Activated naive CD8-positive, alpha-beta T cell treated with anti-CD3 and anti-CD28 coated beads for 36 hours (primary cell): ENCODE measurements at places on chromosomes 12 and 14. TPM values are rescaled to one million over a fixed set of nuclear protein-coding genes. Genes with fewer than 3 reads are reported as not detected.

DNA sequence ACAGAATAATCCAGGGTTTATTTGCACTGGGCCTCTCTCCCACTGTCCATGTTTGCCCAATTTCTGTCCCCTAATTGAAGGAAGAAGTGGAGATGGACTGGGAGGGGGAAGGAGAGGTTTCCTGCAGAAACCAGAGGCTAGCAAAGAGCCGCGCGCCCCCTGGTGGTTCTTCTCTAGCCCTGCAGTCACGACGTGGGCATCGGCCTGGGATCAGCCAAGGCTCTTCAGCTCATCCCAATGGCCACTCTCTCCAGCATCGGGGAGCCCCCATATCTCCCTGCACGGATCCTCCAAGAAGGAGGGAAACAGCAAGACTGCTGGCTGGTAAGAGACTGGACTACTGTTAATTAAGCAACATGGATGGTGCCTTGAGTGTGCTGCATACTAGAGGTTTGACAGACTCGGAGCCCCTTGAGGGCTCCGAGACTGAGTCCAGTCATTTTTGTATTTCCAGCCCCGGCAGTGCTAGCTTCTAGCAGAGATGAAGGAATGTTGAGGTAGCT, 18.7 kb downstream of the ZBTB39 start:
- no peaks in the 10 kb centered on the region for H3K27me3 ChIP-seq
- H3K27ac ChIP-seq = no peak overlapping the region
- H3K4me3 ChIP-seq = no peak overlapping the region
- peaks cover 11% of the 10 kb centered on the region for H3K4me1 ChIP-seq
- peak; percentile 67 for DNase-seq

GRCh38 chr14:75558440-75558839, 20.0 kb upstream of the FLVCR2 start:
- DNase-seq = no peak
- peaks cover 35% of the 10 kb centered on the region for H3K4me1 ChIP-seq
- H3K27me3 ChIP-seq = no peaks in the 10 kb centered on the region

DNA sequence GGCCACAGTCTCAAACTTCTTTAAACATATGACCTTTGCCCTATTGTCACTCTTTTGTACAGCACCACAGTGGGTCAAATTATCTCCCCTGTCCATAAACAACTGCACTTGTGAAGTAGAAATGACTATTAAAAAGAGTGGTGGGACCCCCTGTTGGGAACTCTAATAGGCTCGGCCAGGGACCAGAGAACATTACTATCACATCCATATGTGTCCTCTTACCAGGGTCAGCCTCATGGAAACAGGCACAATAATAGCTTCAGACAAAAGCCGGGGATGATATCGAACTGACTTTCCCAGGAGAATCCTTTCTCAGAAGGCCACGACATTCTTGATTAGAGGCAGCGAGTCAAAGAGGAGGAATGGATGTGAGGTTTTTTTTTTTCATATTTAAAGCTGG, 96.6 kb downstream of the NKX2-1 start:
- H3K4me3 ChIP-seq = no peak overlapping the region
- H3K27ac ChIP-seq = no peak overlapping the region
- no peaks in the 10 kb centered on the region for H3K36me3 ChIP-seq
- peaks cover 6% of the 10 kb centered on the region for H3K27me3 ChIP-seq
- H3K4me1 ChIP-seq = no peaks in the 10 kb centered on the region

- no peaks in the 10 kb centered on the region for H3K36me3 ChIP-seq
- peaks cover 25% of the 10 kb centered on the region for H3K4me1 ChIP-seq
- H3K4me3 ChIP-seq = no peak overlapping the region
- H3K27ac ChIP-seq = no peak overlapping the region
- DNase-seq = no peak
- H3K27me3 ChIP-seq = no peaks in the 10 kb centered on the region
These were observed 22.7 kb upstream of the KRT78 start for GRCh38 chr12:52871291-52872039.

DNA sequence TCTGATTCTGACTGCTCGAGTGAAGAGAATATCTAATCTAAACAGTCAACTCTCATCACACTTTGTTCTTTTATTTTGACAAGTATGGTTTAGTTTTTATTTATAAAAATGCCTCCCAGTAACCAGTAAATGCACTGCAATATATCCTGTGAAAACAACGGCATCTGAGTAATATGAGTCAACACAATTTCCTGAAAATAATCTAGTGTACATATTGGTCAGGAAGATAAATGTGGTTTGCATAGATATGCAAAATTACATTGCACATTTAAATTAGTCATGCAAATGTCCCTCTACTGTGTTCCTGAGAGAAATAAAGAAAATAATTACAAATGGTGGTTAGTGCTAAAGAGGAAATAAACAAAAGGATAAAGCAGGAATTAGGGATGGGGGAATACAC, 1190.7 kb upstream of the SEL1L start:
- no peak overlapping the region for H3K27ac ChIP-seq
- DNase-seq = no peak
- no peaks in the 10 kb centered on the region for H3K36me3 ChIP-seq
- H3K27me3 ChIP-seq = no peaks in the 10 kb centered on the region
- no peak overlapping the region for H3K4me3 ChIP-seq

GRCh38 chr12:48075832-48076231, 30.0 kb downstream of the SENP1 start:
- no peaks in the 10 kb centered on the region for H3K4me1 ChIP-seq
- DNase-seq = no peak
- no peaks in the 10 kb centered on the region for H3K27me3 ChIP-seq
- peaks cover 25% of the 10 kb centered on the region for H3K36me3 ChIP-seq
- H3K4me3 ChIP-seq = no peak overlapping the region

DNA sequence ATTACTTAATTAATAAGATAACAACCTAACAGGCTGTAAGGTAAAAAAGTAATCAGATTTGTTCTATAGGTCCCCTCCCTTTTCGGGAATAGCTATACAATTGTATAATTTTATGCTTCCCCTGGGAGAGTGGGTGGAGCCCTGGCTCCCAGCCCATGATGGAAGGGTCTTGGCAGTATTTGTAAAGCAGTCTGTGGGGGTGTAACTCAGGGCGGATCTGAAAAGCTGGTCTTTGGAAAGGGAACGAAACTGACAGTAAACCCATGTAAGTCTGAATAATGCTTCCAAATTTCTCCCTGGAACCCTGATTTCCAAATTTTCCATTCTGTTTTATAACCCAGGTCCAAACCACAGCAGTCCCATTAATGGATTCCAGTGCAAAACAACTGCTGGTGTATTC, 110.4 kb downstream of the DAD1 start:
- no peaks in the 10 kb centered on the region for H3K4me1 ChIP-seq
- DNase-seq = no peak
- H3K27ac ChIP-seq = no peak overlapping the region
- H3K36me3 ChIP-seq = no peaks in the 10 kb centered on the region

- no peak for DNase-seq
- peaks cover 26% of the 10 kb centered on the region for H3K27me3 ChIP-seq
- H3K4me3 ChIP-seq = no peak overlapping the region
- H3K36me3 ChIP-seq = no peaks in the 10 kb centered on the region
These were observed 23.3 kb upstream of the HMGA2 start for GRCh38 chr12:65800937-65801336.

GRCh38 chr12:79835377-79835843, 99.5 kb downstream of the PPP1R12A start:
- DNase-seq = no peak
- H3K4me3 ChIP-seq = no peak overlapping the region
- H3K27me3 ChIP-seq = no peaks in the 10 kb centered on the region
- peaks cover 34% of the 10 kb centered on the region for H3K4me1 ChIP-seq

DNA sequence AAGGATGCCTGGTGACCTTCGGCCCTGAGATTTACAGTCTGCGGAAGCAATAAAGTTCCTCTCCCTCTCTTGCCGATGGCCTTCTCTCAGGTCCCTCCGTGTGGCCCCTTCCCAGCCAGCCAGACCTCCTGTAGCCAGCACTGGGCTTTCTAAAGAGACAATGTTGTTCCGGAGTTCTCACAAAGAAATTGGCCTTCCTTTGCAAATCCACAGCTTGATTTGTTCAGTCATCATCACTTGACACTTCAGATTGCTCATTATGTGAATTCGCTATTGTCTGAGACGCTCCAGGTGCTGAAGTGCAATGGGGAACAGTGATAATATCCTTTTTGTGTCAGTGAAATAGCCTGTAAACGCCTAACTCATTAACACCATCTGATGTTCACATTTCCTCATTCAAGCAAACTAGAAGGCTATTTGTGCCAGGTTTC, 43.7 kb upstream of the GPHB5 start:
- H3K36me3 ChIP-seq = peaks cover 2% of the 10 kb centered on the region
- H3K27ac ChIP-seq = no peak overlapping the region
- H3K27me3 ChIP-seq = peaks cover 5% of the 10 kb centered on the region

DNA sequence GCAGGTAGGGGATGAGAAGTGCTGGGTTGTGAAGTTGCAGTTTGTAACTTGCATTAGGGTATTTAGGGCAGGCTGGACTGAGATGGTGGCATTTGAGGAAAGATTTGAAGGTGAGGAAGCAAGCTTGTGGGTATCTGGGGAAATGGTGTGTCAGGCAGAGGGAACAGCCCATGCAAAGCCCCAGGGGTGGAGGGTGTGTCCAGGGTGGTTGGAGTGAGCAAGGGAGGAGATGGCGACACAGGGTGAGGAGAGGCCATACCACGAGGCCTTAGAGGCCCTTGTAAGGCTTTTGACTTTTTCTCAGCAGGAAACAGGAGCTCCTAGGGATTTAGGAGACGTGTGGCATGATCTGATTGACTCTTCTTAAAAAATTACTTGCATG, 136.9 kb downstream of the NUAK1 start:
- H3K4me3 ChIP-seq = no peak overlapping the region
- H3K36me3 ChIP-seq = no peaks in the 10 kb centered on the region
- H3K4me1 ChIP-seq = no peaks in the 10 kb centered on the region
- no peak for DNase-seq
- no peak overlapping the region for H3K27ac ChIP-seq

DNA sequence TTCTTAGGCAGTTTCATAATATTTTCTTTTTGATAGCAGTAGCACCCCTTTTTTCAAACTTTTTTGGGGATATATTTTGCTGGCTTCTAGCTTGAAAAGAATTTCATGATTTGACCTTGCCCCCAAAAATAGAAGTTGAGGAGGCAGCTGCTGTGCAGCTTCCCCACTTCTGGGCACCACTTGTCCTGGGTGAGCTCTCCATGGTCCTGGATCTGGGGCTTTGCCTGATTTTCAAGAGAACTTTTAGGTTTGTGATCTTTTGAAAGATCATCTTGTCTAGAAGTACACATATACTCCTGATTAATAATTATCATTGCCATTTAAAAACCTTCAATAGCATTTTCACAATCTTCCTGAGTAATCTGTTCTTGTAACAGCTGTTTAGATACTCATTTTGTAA, 271.6 kb downstream of the NPAS3 start:
- no peaks in the 10 kb centered on the region for H3K27me3 ChIP-seq
- H3K4me1 ChIP-seq = no peaks in the 10 kb centered on the region
- no peak overlapping the region for H3K4me3 ChIP-seq
- H3K27ac ChIP-seq = no peak overlapping the region

- H3K27me3 ChIP-seq = no peaks in the 10 kb centered on the region
- no peak for DNase-seq
- H3K4me1 ChIP-seq = no peaks in the 10 kb centered on the region
- H3K27ac ChIP-seq = no peak overlapping the region
- H3K36me3 ChIP-seq = no peaks in the 10 kb centered on the region
- H3K4me3 ChIP-seq = no peak overlapping the region
These were observed 923.1 kb upstream of the MDGA2 start for GRCh38 chr14:48598458-48598857.

DNA sequence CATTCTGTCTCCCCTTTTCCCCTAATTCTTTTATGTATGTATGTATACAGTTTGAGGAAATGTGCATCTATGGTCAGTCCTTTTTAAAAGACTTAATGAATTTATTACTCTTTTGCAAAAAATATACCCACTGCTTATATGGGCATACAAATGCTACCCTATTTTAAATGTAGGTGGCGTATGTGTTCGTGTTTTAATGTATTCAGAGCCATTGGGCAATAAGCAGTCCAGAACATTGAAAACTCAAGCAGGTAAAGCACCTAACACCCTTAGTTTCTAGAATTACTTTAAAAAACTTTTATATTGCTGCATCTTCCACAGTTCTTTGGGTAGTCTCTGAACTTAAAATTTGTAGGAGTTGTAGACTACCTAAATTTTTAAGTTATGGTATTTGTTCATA, 42.6 kb upstream of the A2ML1 start:
- no peak overlapping the region for H3K4me3 ChIP-seq
- DNase-seq = no peak
- no peak overlapping the region for H3K27ac ChIP-seq
- no peaks in the 10 kb centered on the region for H3K27me3 ChIP-seq
- no peaks in the 10 kb centered on the region for H3K4me1 ChIP-seq
- H3K36me3 ChIP-seq = no peaks in the 10 kb centered on the region

GRCh38 chr12:28568118-28568517, 377.9 kb downstream of the CCDC91 start:
- no peak overlapping the region for H3K27ac ChIP-seq
- H3K27me3 ChIP-seq = no peaks in the 10 kb centered on the region
- H3K36me3 ChIP-seq = peaks cover 5% of the 10 kb centered on the region
- no peak for DNase-seq

GRCh38 chr12:2319737-2320506, 267.1 kb downstream of the CACNA1C start:
- no peak overlapping the region for H3K4me3 ChIP-seq
- no peak overlapping the region for H3K27ac ChIP-seq
- DNase-seq = no peak
- H3K27me3 ChIP-seq = peaks cover 5% of the 10 kb centered on the region

DNA sequence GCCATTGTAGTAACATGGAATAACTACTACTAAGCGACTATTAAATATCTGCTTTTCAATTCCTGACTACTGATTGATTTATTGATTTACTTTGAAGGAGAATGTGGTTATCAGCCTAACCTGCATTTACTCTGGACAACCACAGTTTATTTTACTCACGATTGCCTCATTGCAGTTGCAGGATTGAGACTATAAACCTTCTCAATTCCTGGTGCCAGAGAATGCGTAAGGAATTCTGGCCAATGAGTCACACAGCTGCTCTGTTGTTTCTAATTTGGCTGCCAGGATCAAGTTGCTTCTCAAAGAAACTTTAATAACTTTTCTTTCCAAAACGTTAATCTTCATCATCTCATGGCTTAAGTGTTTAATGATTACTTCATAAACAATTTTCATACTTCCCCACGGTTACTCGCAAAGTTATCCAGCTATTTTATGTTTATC, 13.1 kb upstream of the TMTC1 start:
- no peak overlapping the region for H3K4me3 ChIP-seq
- no peak overlapping the region for H3K27ac ChIP-seq
- H3K36me3 ChIP-seq = no peaks in the 10 kb centered on the region
- peaks cover 8% of the 10 kb centered on the region for H3K27me3 ChIP-seq
- no peaks in the 10 kb centered on the region for H3K4me1 ChIP-seq

Gene LBHD2
- not detected for total RNA-seq

Gene RBP5
- not detected for total RNA-seq

Gene ASPG
- not detected for total RNA-seq

Gene TEAD4
- 3.4 TPM for total RNA-seq

Gene PLEKHH1
- total RNA-seq = 3.3 TPM

Gene ZNF268
- 19.8 TPM for total RNA-seq

Gene ST8SIA1
- total RNA-seq = 0.49 TPM

Gene GLS2
- total RNA-seq = 5.4 TPM

Gene KCNK10
- not detected for total RNA-seq

Gene GLIPR1L1
- not detected for total RNA-seq

Gene CDKN3
- total RNA-seq = 79.5 TPM

Gene BEGAIN
- total RNA-seq = 5.9 TPM

Gene SART3
- 78.7 TPM for total RNA-seq
